ENCODE measurements at places on chromosomes 16 and 17.

DNA sequence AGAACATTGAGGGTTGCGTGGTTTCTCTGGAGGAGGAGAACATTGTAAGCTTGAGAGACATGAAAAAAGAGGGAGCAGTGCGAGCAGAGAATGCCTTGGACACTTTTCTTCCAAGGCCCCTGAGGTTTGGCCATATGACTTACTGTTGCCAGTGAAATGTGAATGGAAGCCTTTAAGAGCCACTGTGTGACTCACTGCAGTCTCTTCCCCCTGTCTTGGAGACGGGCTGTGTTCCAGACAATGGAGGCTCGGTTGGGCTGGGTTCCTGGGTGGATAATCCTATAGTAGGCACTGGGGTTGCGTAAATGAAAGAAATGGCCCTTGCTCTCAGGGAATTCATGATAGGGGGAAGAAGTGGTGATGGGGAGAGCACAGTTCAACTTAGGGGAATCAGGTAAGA, 75.5 kb downstream of the SHISA9 start:
- no peak for DNase-seq

GRCh38 chr17:58059141-58059540, 24.1 kb upstream of the DYNLL2 start:
- no peak for DNase-seq

DNA sequence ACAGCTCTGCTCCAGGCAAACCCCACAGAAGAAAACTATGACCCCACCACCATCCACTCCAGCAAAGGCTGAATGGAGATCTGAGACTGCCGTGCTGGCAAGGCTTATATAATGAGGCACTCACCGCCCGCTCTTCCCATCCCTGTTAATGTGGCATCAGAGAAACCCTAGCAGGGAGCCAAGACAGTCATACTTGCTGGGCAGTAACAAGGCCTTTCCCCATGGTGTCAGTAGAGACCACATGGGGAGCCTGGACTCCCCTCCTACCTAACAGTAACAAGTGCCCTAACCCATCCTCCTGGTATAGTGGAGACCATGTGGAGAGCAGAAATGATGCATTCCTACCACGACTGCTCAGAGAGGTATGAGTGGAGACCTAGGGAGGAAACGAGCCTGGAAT, 235.2 kb downstream of the C16orf78 start:
- DNase-seq: no peak

- no peak for DNase-seq
Observed at GRCh38 chr17:64327201-64327930, 63.3 kb downstream of the PECAM1 start.
